ENCODE measurements at places on chromosomes 5 and 9. TPM values are rescaled to one million over a fixed set of nuclear protein-coding genes. Genes with fewer than 3 reads are reported as not detected.

DNA sequence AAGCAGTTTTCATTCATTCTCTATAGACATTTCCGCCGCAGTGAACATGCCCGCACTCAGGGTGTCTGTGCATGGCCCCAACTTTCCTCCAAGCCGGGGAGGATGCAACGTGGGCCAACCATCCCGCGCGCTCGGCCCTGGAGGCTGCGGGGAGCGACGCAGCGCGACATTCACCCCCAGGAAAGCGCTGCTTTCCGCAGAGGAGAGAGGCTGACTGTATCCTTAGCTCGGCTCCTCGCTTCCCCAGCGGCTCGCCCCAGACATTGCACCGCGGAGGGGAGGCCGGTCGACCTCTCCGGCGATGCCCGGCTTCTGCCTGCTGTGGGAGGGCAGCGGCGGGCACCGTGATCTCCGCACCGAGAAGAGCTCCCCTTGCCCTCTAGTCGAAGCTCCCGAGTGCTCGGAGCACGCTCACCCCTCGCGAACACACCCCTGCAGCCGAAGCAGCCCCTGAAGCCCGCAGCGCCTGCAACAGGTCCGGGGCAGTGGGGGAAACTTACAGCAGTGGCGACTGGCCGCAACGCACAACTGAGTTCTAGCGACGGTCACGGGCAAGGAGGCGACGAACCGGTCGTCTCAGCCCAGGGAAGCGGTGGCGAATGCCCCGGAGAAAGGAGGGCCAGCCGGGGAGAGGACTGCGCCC, 600 bp downstream of the ENC1 start:
- H3K27me3 ChIP-seq: no peaks in the 10 kb centered on the region
- peak overlapping the region; percentile 71 for H3K4me3 ChIP-seq
- peaks cover 9% of the 10 kb centered on the region for H3K36me3 ChIP-seq
- peaks cover 4% of the 10 kb centered on the region for H3K4me1 ChIP-seq
- peak overlapping the region; percentile 92 for H3K27ac ChIP-seq
- peak; percentile 56 for DNase-seq

MYO10 gene
- total RNA-seq: 2.0 TPM

- DNase-seq: no peak
- no peak overlapping the region for H3K4me3 ChIP-seq
- no peaks in the 10 kb centered on the region for H3K27me3 ChIP-seq
- no peak overlapping the region for H3K27ac ChIP-seq
- H3K4me1 ChIP-seq: peaks cover 8% of the 10 kb centered on the region
These were observed 1059.8 kb upstream of the DMAC1 start for GRCh38 chr9:8859416-8859815.

DNA sequence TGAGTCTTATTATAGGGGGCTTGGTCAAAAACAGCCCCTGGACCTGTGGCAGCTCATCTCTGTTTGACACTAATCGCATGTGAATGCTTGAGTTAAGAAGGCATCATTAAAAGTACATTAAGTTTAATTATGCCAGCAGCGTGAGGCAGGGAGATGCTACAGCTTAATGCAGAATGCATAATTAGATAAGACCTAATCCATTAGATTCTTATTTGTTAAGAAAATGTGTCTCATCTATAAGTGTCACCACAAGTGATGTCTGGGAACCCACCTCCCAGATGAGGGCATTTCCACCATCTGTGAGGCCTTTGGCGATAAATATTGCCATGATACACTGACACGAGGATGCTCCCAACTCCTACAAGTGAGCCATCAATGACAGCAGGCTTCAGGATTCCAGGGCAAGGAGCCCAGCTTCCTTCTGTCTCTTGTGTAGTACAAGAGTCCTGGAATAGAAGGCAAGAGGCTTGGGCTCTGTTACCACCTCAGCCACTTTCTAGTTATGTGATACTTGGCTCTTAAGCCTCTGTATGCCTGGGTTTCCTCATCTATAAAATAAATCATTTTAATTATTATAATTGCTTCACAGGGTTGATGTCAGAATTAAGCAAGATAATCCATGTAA, 202.7 kb downstream of the FAM114A2 start:
- H3K4me1 ChIP-seq: no peaks in the 10 kb centered on the region
- no peak overlapping the region for H3K4me3 ChIP-seq
- H3K27me3 ChIP-seq: no peaks in the 10 kb centered on the region

GRCh38 chr5:142403583-142403982, 78.8 kb upstream of the SPRY4 start:
- no peaks in the 10 kb centered on the region for H3K36me3 ChIP-seq
- H3K4me1 ChIP-seq: no peaks in the 10 kb centered on the region
- no peak overlapping the region for H3K27ac ChIP-seq
- DNase-seq: no peak
- no peak overlapping the region for H3K4me3 ChIP-seq

CD72 gene
- 1.7 TPM for total RNA-seq

GDF9 gene
- total RNA-seq: 0.25 TPM

FOXD1 gene
- not detected for total RNA-seq

DNA sequence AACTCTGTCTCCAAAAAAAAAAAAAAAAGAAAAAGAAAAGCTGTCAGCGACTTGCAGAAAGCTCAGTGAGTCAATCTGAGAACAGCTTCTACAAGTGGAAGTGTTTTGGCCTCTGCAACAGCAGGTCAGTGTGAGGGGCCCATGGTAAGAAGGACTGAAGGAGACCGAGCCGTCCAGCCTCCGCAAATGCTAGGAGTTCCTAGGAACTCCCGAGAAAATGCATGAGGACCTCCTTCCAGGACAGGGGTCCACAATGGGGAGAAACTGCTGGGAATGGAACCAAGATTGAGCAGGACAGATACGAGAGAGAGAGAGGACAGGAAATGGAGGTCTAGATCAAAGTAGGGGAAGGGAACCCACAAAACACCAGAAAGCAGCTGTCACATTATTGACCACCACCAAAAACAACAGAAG, 180.5 kb downstream of the CRB2 start:
- no peak for DNase-seq
- no peak overlapping the region for H3K27ac ChIP-seq
- no peaks in the 10 kb centered on the region for H3K36me3 ChIP-seq

DNA sequence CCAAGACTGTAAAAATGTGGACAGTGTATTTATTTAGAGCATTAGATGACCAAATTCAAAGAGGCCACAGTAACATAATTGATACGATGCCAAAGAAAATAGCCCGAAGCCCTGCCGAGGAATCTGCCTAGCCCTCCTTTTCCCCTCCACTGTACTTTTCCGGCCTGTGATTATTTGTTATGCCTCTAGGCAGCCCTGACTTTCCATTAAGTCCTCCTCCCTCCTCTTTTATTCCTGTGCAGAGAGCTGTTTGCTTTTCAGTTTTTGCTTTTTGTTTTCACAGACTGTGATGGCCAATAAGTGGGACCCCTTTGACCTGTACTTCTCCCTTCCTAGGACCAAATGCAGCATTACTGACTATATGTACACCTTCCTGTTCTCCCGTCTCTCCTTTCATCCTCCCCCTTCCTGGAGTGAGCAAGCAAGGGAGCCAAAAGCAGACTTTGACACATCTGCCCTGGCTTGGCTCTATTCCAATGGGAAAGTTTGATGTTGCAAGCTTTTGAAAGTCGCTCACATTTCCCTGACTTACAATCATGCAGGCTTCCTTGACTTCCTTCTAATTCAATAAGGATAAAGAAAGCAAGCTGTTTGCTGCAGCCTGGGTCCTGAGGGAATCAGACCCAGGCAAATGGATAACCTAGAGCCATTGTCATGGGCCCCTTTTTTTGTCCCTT, 76.1 kb downstream of the NREP start:
- no peaks in the 10 kb centered on the region for H3K27me3 ChIP-seq
- peak overlapping the region; percentile 70 for H3K27ac ChIP-seq
- peak; percentile 85 for DNase-seq
- peak overlapping the region; percentile 16 for H3K4me3 ChIP-seq
- H3K4me1 ChIP-seq: peaks cover 26% of the 10 kb centered on the region

FOXD4L6 gene
- total RNA-seq: not detected

FOXD4L3 gene
- total RNA-seq: not detected

GRCh38 chr9:96376891-96377874, 6.3 kb downstream of the SLC35D2 start:
- no peaks in the 10 kb centered on the region for H3K4me1 ChIP-seq
- no peak overlapping the region for H3K4me3 ChIP-seq
- peaks cover 8% of the 10 kb centered on the region for H3K36me3 ChIP-seq

- H3K4me1 ChIP-seq: no peaks in the 10 kb centered on the region
- H3K4me3 ChIP-seq: no peak overlapping the region
- H3K27ac ChIP-seq: no peak overlapping the region
- DNase-seq: no peak
- H3K36me3 ChIP-seq: no peaks in the 10 kb centered on the region
These were observed 4.1 kb upstream of the ZFYVE16 start for GRCh38 chr5:80403782-80404181.

DNA sequence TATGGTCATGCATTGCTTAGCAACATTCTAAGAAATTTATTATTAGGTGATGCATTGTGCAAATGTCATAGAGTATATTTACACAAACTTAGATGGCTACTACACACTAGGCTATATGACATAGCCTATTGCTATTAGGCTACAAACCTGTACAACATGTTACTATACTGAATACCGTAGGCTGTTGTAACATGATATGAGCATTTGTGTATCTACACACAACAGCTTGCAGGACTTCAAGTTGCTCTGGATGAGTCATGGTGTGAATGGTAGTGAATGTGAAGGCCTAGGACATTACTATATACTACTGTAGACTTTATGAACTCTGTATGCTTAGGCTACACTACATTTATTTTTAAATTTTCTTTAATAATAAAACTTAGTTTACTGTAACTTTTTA, 107.2 kb upstream of the MAMDC2 start:
- no peaks in the 10 kb centered on the region for H3K36me3 ChIP-seq
- DNase-seq: no peak
- H3K4me3 ChIP-seq: no peak overlapping the region
- no peaks in the 10 kb centered on the region for H3K27me3 ChIP-seq
- no peaks in the 10 kb centered on the region for H3K4me1 ChIP-seq
- H3K27ac ChIP-seq: no peak overlapping the region

DNA sequence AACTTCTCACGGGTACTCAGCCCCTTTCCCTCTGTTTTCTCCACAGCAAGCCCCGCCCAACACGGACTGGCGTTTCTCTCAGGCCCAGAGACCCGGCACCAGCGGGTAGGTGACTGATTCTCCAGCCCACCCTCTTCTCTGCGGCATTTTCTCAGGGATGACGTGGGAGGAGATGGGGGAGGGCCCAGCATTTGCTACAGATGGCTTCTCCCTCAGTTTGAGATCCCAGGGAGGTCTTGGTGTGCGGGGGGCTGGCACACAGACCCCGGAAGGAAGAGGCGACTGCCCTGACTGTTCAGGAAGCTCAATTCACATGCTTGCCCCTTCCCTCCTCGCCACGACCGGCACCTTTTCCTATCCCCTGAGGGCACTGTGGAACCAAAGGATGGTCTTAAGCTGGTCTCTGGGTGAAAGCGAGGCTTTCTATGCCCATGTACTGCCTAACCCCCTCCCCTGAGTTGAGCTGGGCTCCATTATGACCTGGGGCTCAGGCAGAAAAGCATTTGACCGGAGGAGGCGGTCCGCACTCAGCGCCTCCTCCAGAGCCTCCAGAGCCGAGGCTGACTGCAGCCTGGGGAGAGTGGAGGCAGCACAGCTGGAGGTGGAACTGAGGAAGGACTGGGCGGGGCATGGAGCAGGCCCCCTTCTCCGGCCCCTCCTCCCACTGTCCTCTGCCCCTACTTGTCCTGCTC, 6.0 kb downstream of the PCDHGC5 start:
- no peaks in the 10 kb centered on the region for H3K27me3 ChIP-seq

DNA sequence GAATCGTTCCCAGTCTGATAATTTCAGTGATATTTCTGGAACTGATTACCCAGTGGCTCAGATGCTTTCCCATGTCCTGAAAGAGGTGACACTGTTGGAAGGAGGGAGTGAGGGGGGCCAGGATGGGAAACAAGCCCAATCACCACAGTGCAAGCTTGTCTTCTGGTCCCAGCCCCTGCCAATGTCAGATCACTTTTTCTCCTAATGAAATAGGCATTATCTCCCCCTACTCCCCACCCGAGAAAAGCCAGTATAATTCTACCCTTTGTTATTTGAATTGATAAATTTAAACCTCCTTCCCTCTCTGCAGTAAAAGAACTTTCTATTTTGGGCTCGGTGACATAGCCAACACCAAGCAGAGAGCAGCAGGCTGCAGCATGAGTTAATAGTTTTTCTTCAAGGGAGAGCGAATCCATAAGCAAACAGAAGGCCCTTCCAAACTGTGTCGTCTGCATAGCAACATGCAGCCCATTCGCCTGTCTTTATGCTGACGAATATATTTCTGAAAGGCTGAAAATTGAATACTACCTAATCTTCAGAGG, 14.6 kb upstream of the PPP2CA start:
- H3K27ac ChIP-seq: peak overlapping the region; percentile 68
- H3K36me3 ChIP-seq: no peaks in the 10 kb centered on the region
- H3K27me3 ChIP-seq: no peaks in the 10 kb centered on the region
- no peak overlapping the region for H3K4me3 ChIP-seq
- DNase-seq: peak; percentile 50

DNA sequence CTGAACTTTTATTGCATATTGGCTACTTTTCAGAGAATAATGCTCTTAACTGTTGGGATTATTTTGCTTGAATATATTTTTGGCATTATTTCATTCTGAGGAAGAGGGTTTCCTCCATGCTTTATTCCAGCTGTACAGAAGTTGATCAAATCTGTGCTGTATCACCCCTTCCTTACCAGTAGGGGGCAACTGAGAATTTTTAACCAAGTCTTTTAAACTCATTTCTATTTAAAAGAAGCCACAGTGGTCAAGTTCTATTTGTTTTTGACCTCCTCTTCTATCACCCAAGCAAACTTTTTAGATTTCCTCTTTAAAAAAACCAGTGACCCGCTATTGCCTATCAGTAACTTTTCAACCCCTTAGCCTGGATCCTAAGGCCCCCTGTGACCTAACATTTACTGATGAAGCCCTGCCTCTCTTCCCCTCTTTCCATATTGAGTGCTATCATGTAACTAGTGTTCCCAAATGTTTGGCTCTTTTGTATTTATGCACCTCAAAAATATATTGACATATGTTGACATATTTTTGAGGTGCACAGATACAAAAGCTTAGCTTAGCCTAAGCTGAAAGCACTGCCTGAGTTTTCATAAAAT, 80.6 kb downstream of the FBXO4 start:
- H3K4me3 ChIP-seq: no peak overlapping the region
- H3K36me3 ChIP-seq: no peaks in the 10 kb centered on the region
- DNase-seq: no peak
